Mesenteric fat pad (tissue), 1 donor: ENCODE measurements at places on chromosomes 16 and 17.

DNA sequence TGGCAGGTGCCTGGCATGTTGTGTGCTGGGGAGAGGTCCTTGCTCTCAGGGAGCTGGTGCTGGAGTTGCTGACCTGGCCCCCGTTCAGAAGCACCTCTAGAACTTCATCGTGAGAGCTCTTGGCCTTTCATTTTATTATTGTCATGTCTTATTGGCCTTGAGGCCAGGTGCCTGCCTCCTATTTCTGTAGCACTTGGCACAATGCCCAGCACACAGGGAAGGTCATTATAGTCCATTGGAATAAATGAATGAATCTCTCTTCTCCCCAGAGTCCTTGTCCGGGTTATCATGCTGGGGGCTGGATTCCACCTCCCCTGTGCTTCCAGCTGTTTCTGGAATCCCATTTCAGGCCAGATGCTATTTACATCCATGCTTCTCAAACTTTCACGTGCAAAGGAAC lies 169.2 kb downstream of the HAPSTR1 start:
- no peak for DNase-seq

GRCh38 chr17:27595208-27595607 lies 35.8 kb upstream of the LGALS9 start:
- DNase-seq = no peak

DNA sequence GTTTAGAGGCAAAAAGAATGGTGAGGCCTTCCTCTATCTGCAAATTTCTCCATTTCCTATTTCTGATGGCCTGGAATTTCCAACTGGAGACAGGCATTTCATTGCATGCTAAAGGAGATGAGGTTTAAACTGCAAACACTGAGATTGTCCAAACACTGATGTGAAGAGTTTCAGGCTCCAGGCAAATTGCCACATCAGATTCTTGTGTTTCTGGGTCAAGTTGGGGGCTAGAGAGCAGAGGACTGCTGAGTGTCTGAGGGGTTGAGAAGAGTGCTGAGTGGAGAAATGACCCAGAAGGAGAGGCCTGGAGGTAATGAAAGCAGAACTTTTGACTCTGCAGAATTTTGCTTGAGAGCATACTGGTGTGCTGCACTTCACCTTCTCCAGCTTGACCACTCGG lies 216.7 kb upstream of the MPHOSPH6 start:
- no peak for DNase-seq

DNA sequence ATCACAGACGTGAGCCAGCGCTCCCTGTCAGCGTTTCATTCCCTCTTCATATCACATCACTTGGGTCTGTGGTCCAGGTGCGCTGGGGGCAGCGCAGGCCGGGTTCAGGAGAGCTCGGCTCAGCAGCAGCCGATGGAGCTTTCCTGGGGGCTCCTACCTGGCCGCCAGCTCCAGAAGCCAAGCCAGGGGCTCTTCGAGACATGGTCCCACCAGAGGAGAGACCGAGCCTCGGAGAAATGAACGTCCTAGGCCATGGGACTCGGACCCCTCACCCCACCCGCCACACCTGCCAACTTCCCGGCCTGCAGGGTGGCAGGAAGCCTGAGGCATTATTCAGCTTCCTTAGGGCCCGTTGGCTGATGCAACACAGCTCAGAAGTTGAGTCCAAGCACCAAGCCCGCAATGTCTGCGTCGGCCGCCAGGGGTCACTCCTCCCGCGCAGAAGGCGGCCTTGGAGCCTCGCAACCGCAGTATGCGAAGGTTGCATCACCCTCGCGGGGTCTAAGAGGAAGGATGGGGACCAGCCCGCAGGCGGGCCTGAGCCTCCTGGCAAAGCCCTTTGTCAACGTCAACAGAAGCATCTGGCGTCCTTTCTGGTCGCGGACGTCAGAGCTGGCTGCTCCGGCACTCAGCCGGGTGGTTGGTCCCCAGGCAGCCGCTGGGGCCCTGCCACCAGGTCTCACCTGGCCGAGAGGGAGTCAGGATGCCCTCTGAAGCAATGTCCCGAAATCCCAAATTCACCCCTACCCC lies 13.2 kb upstream of the KLHDC4 start:
- peak; percentile 97 for DNase-seq

DNA sequence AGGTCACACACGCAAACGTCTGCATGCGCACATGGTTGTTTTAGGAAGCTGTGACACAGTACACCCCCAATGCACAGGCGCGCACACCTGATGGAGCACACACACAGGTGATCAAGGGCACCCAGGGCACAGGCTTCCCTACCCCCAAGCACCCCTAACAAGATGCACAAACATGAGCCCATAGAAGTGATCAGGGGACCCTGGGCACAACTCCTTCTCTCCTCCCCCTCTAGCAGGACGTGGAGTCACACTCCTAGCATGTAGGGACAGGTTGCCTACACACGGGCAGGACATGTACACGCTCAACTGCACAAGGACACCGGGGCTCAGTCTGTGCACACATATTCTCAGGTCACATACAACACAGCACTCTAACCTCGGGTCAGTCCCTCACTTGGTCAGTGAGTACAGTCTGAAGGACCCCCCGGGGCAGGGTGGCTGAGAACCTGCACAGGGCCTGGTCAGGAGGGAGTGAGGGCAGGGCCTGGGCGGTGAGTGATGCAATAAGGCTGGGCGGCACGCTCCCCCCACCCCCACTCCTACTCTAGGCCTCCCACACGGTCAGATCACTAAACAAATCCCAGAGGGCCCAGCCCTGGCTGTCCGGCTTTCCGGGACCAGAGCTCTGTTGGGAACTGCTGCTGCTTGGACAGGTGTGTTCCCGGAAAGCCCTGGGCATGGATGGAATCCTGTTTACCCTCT lies 751 bp upstream of the DOC2B start:
- DNase-seq = no peak

- no peak for DNase-seq
Observed at GRCh38 chr16:55756963-55757362, 75.9 kb downstream of the CES1 start.

- no peak for DNase-seq
Observed at GRCh38 chr16:35565626-35566025, 2106.2 kb downstream of the TP53TG3F start.

DNA sequence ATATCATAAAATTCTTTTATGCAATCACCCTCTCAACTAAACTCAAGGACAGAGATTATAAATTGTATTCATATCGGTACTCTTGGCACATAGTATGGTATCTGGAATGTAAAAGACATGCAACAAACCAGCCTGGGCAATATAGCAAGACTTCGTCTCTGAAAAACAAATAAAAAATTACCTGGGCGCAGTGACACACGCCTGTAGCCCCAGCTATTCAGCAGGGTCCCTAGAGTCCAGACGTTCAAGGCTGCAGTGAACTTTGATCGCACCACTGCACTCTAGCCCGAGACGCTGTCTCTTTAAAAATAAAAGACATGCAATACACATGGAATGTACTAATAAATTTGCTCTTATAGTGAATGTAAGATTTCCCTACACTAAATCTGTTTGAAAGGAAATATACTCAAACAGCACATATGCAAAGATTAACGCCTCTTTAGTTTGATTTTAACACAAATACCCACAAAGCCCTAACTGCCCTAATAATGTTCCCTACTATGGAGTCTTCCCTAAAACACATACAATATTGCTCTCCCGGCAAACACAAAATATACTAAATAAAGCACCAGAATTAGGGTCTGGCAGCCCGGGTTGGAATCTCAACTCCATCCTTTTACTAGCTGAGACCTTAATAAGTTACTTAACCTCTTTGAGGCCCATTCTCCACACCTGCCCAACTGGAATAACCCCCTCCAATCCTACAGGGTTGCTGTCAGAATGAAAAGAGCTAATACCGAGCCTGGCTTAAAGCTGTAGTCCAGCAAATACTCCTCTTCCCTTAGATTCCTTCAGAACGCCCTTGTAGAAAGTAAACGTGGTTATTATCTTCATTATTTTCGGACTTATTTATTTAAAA lies 1.2 kb downstream of the ABCA5 start:
- no peak for DNase-seq
